Forelimb muscle (tissue), 1 donor: ENCODE measurements at places on chromosomes 11 and 22.

DNA sequence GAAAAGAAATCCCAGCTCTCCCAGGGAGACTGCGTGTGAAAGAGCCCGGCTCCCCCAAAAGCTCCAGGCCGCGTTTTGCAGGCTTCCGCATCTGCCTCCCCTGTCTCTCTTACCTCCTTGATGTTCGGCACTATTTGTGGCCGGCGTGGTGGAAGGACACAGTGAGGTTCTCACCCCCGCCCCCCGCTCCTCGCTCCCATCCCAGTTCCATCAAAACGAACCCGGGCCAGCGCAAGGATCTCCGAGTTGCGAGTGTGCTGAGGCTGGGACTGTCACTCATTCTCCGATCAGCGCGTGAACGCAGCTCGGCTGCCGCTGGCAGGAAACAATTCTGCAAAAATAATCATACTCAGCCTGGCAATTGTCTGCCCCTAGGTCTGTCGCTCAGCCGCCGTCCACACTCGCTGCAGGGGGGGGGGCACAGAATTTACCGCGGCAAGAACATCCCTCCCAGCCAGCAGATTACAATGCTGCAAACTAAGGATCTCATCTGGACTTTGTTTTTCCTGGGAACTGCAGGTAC lies at the start of gene NCAM1:
TSS of gene NCAM1 (plus strand) at position 275 of the 523 bp plus-strand sequence.
- DNase-seq: peak; percentile 58

GRCh38 chr22:50507991-50508884 lies at the start of gene NCAPH2:
Gene NCAPH2, plus strand, starts transcription at chr22:50508224. Its CDS starts 114 bp downstream, at chr22:50508338.
- DNase-seq: peak; percentile 94

DNA sequence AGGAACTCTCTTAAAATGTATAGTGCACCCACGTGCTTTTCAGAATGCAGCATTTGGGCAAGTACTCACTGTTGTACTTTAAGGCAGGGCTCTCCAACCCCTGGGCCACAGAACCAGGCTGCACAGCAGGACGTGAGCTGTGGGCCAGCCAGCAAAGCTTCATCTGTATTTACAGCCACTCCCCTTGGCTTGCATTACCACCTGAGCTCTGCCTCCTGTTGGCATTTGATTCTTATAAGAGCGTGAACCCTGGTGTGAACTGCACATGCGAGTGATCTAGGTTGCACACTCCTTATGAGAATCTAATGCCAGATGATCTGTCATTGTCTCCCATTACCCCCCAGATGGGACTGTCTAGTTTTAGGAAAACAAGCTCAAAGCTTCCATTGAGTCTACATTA lies 3.0 kb downstream of the C11orf58 start:
- no peak for DNase-seq

- no peak for DNase-seq
These were observed 82.3 kb downstream of the XRRA1 start for GRCh38 chr11:74866557-74866956.

DNA sequence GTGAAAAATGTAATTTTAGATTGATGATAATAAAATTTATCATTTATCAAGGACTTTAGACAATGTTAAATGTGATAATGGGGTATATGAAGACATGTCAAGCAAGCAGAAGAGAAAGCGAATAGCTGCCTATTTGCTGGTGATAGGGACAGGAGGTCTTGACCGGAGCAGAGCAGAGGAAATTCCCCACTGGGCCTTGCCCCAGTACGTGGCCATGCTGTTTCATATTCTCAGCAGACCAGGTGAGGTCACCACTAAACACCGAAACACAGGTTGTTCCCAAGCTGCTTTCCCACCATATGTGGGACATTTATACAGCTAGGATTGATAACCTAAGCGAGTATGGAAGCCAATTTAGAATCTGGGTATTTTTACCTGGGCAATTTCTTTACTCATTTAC lies 1629.6 kb downstream of the FAM181B start:
- DNase-seq: no peak

GRCh38 chr11:104918113-104918824 lies 20.0 kb upstream of the CASP12 start:
- peak; percentile 79 for DNase-seq

DNA sequence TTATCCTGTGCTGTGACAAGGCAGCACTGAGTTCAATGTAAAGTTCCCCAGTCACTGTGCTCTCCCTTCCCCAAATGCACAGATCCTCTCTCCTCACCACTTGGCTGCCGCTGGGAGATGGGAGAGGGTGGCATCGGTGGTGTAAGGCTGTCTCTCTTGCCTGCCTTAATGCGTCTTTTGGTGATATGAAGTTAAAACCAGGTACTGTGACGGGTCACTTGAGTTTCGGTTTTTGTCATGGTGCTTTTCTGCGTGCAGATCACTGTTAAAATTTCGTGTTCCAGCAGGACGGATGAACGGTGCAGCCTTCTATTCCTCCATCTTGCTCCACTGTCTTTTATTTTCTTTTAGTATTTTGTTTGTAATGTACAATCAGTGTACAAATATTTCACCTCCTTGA lies 18.6 kb downstream of the GLB1L2 start:
- no peak for DNase-seq

DNA sequence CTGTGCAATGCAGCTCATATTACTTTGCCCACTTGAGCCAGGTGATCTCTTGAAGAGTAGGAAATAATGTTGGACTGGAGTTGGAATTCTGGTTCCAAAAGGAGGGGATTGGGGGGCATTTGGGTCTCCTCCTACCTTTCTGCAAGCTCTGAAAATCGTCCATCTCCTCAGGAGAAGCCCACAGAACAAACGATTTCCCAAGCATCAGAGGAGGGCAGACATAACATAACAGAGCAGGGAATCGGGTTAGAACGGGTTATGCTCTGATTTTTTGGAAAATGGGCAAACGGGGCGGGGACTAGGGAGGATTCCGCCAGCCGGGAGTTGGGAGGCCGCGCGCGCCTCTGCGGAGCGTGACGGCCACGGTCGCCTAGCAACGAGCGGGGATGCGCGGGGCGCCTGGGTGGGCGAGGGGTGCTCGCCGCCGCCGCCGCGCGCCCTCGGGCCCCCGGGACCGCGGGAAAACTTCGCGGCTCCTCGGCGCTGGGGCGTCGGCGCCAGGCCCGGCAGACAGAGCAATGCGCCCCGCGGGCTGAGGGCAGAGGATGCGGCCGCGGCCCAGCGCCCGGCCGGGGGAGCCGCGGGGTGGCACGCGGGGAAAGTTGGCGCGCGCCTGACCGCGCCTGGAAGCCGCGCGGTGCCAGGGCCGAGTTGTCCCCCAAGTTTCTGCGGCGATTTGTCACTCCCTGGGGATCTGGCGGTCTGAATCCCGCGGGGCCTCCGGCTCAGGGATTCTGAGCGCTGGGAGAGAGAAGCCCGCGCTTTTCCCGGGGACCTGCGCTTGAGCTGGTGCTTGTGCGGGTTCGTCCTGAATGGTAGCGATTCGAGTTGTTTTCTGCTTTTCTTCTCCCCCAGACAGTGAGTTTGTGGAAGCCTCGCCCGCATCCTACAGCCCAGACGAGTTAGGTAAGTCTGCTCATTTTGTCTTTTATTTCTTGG lies 27.8 kb upstream of the AMOTL1 start:
- no peak for DNase-seq

DNA sequence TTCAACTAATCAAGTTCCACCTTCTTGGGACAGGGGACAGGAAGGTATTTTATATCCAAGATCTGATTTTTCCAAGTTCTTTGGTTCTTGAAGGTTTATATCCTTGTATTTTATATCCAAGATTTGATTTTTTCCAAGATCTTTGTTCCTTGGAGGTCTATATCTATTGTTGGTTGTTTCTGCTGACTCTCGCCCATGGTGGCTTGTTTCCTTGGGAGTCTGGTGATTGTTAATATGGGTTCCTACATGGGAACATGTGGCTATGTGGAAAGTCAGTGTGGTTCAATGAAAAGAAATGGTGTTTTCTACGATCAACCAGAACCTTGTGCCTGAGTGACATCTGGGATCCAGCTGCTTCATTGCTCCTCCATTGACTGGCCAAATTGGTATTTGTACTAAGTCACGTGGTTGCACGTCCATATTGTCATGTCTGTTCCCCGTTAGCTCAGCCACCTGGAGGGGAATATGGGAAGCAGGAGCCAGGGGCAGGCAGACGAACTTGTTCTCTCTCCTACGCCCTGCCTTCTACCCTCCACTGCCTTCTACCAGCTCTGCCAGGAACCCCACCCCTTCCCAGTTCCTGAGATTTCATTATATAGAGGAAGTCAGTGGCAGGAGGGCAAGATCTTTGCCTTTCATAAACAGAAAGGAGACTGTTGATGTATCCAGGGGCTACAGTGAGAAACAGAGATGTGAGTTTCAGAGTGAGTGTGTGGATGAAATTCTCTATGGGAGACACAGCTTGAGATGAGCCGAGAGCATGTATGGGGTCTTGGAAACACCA lies 11.1 kb upstream of the CSF2RB start:
- DNase-seq: no peak

DNA sequence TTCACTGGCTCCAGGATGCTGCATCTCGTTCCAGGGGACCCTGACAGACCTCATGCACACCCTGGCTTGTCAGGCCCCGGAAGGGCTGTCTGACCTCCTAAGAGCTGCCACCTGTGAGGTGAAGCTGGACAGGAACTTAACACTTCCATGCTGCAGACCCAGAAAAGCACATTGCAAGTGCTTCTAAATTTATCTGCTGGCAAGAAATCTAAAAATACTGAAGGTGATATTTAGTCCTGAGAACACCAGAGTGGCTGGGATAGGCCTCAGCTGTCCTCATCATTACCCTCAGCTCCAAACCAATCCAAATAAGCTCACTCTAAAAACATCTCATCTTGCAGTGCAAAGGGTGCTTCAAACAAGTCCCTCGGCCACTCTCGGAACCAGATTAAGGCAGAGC lies 46.7 kb downstream of the ABTB2 start:
- DNase-seq: no peak

GRCh38 chr11:23684701-23685100 lies 812.2 kb upstream of the LUZP2 start:
- no peak for DNase-seq

- no peak for DNase-seq
These were observed 1491.7 kb upstream of the RAG2 start for GRCh38 chr11:38089726-38090125.

DNA sequence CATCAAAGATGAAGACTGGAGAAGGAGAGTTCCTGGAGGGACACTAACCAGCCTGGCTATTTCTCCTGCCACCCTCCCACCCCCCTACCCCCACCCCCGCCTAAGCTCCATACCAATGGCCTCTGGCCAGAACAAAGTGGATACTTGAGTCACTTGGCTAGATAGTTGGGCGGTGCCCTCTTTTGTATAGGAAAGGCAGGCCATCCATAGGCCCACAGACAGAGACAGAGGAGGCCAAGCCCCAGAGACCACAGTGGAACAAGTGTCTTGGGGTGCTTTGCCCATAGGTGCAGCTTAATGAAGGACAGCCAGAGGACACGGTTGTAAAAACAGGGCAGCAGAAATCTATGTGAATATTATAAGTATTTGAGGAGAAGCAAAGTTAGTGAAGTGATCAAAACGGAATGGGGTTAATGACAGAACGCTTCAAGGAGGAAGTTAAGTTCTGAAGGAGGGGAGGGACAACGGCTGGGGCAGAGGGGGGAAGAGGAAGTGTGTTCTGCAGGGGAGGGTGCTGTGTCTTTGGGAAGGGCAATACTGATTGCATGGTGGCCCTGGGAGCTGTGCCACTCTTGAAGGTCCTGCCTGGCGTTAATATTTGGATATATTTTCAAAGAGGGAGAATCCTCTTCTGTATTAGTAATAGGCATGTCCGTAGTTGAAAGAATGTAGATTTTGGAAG lies 32.7 kb downstream of the FLI1 start:
- no peak for DNase-seq

DNA sequence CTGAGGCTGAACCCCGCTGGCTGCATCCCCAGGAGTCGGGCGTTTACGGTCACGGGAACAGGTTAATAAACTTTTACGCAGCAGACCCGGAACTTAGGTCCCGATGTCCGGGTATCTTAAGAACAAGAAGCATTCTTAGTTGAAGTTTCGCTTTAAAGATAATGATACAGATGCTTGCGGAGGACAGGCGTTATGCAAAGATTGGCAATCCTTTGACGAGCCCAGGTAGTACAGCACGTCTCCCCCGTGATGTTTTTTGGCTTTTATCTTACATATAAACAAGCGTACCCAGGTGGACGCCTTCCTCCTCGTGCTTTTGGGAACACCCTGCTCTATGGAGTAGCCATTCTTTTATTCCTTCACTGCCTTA lies 871 bp upstream of the TOLLIP start:
- DNase-seq: no peak

DNA sequence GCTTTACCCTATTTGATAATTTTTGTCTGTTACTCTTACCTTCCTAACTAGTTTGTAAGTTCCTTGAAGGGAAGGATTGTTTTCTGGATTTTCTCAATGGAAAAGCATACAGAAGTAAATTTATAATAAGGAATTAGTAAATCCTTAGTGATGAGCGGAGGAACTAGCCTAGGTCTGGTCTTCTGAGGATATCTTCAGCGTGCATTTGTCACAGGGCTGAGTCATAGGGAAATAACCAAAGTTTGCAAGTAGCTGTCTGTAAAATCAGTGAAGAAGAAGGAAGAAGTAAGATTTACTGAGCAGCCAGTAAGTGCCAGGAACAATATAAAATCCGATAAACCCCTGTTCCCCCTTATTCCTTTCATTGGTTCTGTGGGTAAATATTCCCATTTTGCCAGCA lies 162.7 kb upstream of the SORL1-AS1 start:
- DNase-seq: no peak

- DNase-seq: no peak
These were observed 78.9 kb downstream of the GRIK4 start for GRCh38 chr11:120590472-120590871.
